NCI-H1105 (cell line): ENCODE measurements at places on chromosomes 12 and 14.

DNA sequence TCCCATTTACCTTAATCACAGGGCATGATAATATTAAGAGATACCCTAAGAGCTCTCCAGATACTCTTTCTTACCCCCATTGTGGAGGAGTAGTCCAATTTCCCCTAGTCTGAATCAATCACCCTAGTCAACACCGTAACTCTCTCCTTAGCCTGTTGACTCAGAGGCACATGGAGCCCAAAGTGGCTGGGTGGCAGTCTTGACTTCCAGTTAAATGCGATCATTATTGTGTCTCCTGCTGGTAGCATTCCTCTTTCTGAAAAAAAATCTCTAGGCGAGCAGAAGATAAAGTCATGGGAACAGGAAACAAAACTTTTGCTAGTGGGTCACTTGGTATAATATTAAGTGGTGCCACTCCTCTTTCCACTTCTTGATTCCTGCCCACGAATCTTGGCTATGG is 46.4 kb downstream of the EMP1 start:
- DNase-seq: peak; percentile 45

- no peak for DNase-seq
Observed at GRCh38 chr12:102513739-102514138, 33.4 kb upstream of the IGF1 start.

- DNase-seq: no peak
Observed at GRCh38 chr12:5259523-5259922, 172.4 kb upstream of the NTF3 start.

DNA sequence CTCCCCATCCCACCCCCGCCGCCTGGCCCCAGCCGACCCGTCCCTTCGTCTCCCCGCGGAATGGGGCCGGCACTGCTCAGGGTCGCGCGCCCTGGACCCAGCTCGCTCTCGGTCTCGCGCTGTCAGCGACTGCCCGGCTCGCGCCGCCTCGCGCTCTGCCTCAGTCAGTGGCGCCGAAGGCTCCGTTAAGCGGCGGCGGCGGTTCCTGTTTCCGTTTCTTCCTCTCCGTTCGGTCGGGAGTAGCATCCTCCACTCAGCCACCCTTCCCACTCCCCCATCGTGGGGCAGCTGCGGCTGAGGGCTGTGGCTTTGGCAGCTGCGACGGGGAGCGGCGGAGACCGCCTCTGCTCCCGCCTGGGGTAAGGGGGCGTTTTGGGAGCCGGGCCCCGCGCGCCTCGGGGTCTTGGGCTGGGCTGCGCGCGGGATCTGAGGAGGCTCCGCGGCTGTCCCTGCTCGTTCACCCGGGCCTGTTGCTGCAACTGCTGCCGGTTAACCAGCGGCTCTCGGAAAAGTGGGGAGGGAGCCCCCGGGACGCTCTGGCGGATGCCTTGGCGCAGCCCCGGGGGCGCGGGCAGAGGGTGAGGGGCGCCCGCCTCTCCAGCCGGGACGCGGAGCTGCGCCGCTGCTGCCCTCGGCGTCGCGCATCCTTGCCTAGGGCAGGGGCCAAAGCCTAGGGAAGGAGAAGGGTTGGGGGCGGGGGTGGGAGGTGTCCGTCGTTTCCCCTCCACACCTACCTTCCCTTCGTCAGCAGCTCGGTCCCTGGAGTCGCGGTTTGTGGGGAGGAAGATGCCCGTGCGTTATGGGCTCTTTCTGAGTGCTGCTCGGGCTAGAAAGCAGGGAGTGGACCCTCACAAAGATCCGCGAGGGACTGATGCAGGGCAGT is 567 bp downstream of the FUT8 start:
- peak; percentile 76 for DNase-seq
